Hepatic stellate cell (primary cell): ENCODE measurements at places on chromosomes 12 and 14.

GRCh38 chr12:68665016-68665569, 21.7 kb upstream of the NUP107 start:
- DNase-seq, result no peak

DNA sequence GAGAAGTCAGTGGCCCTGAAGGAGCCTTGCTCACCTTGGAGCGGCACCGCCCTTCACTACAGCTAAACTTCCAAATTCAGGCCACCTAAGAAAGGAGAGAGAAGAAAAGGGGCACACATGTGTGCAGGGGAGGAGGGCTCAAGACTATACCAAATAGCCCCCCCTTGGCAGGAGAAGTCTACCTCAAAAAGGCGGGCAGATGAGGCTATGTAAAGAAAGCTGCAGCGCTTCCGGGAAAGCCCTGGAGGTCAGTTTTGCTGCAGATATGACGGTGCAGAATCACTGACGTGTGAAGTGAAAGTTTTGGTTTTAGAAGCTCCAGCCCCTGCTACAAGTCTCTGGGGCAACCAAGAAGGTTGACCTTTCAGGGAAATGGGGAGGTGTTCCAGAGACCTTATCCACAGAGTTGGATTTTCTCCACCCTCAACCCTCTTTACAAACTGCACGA, 48.2 kb upstream of the PNMA1 start:
- no peak for DNase-seq

DNA sequence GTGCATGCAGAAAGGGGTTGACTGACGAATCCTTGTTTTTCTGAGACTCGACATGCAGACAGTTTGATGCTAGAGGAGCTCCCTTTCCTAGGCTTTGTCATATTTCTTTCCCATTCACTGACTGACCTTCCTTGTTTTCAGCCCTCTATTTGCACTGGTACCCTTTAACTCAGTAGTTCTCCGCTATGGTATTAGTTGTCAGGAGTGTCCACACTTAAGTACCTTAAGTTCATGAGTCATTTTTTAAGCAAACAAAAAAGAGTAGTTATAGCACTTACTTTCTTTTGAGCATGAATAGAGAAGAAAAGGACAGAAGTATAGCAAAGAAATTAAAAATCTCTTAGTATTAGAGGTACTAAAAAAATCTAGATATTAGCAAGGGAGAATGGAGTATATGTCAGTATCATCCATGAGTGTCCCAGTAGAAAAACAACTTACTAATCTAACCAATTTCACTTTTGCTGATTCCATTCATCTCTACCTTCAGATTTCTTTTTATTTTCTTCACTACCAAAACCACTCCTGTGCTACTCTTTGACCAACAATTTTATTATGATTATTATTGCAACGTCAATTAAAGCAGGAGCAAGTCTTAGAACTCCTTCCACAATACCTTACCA, 8.3 kb downstream of the ATP2B1 start:
- DNase-seq, result no peak

DNA sequence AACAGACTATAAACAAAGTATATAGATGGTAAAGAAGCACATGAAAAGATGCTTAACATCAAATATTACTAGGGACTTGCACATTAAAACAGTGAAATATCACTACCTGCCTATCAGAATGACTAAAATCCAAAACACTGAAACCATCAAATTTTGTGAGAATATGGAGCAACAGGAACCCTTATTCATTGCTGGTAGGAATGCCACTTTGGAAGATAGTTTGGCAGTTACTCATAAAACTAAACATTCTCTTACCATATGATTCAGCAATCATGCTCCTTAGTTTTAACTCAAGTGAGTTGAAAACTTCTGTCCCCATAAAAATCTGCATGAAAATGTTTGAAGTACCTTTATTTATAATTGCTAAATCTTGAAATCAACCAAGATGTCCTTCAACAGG, 297.6 kb downstream of the DAD1 start:
- no peak for DNase-seq

DNA sequence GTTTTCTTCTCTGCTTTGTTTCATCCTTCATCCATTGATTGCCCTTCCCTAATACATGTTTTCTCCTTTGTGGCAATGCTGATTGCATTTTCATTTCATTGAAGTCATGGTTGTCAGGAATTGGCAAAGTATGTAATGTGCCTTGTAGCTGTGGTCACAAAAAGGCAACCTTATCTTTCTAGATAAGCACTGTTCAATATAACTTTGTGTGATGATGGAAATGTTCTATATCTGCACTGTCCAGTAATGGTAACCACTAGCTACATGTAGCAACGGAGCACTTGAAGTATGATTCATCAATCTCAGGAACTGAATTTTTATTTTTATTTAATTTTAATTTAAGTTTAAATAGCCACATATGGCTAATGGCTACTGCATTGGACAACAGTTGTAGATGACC, 79.8 kb downstream of the PCNX1 start:
- DNase-seq, result no peak

- DNase-seq, result no peak
Observed at GRCh38 chr12:107735763-107736162, 25.2 kb downstream of the PRDM4 start.
